ENCODE measurements at places on chromosomes 7 and 10.

DNA sequence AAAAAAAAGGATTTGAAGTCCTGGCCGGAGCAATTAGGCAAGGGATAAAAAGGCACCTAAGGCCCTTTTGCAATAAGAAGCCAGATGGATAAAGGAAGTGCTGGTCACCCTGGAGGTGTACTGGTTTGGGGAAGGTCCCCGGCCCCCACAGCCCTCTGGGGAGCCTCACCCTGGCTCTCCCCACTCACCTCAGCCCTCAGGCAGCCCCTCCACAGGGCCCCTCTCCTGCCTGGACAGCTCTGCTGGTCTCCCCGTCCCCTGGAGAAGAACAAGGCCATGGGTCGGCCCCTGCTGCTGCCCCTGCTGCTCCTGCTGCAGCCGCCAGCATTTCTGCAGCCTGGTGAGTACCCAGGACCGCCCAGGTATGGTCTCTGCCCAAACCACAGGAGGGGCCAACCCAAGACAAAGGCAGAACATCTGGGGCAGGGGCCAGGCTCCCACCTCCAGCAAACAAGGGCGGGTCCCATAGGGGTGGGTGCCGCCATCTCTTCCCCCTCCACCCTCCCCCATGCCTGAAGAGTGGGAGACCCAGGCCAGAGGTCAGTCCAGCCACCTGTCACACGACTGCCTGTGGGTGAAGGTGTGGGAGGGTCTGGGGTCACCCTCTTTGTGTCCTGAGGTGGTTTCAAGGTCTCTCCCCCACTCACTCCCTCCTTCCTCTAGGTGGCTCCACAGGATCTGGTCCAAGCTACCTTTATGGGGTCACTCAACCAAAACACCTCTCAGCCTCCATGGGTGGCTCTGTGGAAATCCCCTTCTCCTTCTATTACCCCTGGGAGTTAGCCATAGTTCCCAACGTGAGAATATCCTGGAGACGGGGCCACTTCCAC is at the start of gene PILRB:
Gene PILRB (plus strand): TSS at position 91 of the 830 bp plus-strand sequence. CDS start 186 bp downstream, at position 277.
- no peak for DNase-seq

GRCh38 chr10:31947144-31947926 is 18.7 kb upstream of the ARHGAP12 start:
- DNase-seq = peak; percentile 66

- no peak for DNase-seq
Measured at GRCh38 chr10:22229802-22230157, 12.0 kb upstream of the EBLN1 start.

GRCh38 chr7:44693641-44694313 is 54.9 kb upstream of the ZMIZ2 start:
- DNase-seq = no peak

GRCh38 chr7:32957326-32958045 is at the start of gene FKBP9:
FKBP9 (plus strand) TSS chr7:32957440; CDS start chr7:32957574, 134 bp downstream.
- peak; percentile 95 for DNase-seq

GRCh38 chr10:21758239-21758638 is 224.2 kb downstream of the MLLT10 start:
- no peak for DNase-seq

DNA sequence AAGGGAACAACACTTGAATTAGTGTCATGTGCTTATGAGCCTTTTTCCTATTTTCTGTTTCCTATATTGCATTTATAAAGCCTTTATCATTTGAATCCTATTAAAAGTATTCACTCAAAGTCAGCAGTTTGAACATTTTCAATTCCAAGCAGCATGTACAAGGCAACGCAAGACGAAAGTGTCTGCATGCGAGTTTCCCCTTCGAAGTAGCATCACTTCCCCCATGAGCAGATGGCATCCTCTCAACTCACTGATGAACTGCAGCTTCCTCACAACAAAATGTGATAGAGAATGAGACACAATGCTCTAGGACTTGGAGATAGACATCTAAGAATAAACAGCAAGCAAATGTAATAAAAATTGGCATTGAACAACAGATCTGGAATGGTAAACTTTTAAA is 270.7 kb downstream of the PRPF18 start:
- no peak for DNase-seq

GRCh38 chr7:75878312-75878768 is 494 bp upstream of the RHBDD2 start:
- DNase-seq = no peak

DNA sequence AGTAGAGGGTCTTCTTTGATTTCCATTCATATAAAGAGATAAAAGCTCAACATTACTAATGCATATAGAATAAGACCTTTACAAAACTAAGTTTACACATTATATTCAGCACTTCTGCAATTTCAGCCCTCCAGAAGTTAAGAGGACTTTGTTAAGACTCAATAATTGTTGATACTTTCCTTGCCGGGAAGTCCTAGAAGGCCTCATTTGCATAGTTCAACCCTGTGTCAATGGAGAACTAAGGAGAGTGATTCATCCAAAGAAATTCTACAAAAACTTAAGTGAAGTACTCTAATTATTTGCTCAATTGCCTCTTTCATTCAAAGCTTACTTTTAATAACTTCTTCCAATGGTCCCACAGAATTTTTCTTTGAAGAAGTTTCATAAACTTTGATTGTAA is 1060.3 kb upstream of the CELF2 start:
- no peak for DNase-seq

DNA sequence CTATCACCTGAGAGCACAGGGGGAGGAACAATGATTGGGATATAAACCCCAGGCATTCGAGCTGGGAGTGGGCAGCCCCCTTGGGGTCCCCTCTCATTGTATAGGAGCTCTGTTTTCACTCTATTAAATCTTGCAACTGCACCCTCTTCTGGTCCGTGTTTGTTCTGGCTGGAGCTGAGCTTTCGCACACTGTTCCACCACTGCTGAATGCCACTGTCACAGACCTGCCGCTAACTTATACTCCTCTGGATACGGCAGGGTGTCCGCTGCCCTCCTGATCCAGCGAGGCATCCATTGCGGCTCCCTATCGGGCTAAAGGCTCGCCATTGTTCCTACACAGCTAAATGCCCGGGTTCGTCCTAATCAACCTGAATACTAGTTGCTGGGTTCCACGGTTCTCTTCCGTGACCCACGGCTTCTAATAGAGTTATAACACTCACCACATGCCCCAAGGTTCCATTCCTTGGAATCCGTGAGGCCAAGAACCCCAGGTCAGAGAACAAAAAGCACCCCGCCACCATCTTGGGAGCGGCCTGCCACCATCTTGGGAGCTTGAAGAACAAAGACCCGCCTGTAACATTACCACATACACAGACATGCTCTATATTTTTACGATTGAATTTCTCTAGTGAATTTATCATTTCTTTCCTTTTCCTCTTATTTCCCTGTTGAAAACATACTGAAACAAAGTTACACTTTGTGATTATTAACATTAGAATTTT is 9.0 kb downstream of the ZWINT start:
- no peak for DNase-seq

DNA sequence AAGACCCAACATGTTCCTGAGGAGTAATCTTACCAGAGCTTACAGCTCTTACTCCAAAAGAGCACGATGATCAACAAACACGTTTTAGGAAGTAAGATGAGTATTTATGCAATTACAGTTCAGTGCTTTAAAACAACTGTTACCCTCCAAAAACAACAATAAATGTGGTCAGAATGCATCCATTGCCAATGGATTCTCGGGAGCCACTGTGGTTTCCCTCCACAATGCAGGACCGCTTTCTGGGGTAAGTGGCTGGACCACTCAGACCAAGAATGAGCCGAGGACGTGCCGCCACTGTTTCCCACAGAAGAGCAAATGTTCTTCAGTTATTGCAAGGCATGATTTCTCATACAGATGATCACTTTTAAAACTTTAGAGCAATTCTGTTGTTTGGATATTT is 232.3 kb upstream of the MKLN1 start:
- DNase-seq = no peak

- DNase-seq = no peak
Measured at GRCh38 chr7:69882269-69882668, 284.0 kb downstream of the AUTS2 start.

DNA sequence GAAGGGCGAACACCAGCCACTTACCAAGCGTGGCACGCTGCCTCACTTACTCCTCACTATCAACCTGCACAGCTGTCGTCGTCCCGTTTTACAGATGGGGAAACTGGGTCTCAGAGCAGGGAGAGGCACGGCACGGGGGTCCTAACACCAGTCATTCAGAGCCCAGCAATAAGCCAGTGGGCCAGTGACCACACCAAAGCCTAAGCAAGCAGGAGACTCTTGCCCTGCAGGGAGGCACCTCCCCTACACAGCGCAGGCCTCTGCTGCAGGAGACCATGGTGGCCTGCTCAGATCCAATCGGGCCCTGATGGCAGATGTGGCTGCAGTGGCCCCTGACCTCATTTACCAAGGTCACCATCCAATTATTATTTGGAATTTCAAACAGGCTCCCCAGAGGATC is 4.8 kb downstream of the SLIT1 start:
- no peak for DNase-seq

GRCh38 chr10:9311702-9312499 is 1257.4 kb downstream of the GATA3 start:
- no peak for DNase-seq

DNA sequence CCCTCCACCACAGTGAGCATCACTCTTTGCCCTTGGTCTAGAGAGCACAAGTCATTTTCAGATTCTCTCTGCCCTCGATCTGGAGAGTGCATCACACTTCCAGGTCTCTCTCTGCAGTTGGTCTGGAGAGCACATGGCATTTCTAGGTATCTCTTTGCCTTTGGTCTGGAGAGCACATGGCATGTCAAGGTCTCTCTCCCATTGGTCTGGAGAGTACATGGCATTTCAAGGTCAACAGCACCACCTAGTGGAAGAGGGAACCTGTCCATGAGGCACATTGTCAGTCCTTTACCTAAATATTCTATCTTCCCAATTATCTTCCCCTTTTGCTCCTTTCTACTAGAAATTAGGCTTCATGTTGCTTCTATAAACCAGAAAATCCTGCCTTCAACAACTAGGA is 1139.4 kb downstream of the XPNPEP1 start:
- DNase-seq = peak; percentile 4

DNA sequence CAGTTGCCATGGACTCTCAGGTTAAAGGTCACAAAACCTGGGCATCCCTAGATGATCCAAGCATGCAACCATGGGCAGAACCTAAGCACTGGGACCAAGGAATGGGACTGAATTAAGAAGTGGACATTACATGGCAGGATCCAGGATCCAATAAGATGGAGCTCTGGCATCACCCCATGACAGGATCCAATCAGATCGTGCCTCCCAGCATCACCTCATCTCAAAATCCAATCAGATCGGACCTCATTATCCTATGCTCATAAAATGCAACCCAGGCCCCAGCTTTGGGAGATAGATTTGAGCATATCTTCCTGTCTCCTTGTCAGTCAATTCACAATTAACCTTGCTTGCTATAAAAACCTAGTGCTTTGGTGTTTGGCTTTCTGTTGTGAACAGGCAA is 616.1 kb downstream of the PARD3 start:
- no peak for DNase-seq

DNA sequence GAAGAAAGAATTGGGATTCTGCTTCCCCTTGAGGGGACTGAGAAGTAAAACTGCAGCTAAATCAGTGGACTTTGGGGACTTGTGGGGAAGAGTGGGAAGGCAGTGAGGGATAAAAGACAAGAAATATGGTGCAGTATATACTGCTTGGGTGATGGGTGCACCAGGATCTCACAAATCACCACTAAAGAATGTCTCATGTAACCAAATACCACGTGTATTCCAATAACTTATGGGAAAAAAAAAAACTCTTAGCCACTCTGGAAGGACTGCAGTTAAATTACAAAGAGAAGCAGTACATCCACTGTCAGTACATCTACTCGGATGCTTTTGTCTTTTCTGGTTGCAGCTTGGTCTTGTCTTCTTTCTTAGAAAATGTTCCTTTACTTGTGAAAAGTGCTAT is 27.4 kb upstream of the GOT1 start:
- no peak for DNase-seq

DNA sequence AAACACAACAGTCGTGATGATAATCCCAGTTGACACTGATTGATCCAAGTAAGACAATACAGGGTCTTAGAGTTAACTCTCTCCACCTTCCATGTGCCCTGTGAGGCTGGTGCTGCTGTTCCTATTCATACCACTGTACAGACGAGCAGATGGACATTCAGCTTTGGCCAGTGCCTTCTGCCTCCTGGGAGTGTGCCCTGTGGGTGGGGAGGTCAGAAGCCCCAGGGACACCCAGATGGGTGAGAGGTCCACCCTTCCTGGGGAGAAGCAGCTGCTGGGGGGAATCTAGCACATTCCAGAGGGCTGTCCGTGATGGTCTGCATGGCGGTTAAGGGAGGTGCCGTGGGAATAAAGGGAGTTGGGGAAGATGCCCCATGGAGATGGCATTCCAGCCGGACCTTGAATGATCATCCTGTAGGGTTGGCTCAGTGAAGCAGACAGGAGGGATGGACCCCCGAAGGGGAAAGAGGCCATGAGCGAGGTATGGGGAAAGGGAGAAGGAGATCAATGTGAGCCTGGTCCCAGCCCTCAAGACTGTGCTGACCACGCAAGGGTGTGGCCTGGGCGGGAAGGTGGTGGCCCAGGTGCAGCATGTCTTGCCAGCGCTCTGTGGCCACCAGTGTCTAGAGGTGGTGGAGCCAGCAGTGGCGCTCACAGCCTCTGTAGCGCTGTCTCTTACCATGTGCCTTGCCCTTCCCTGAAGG is 74.0 kb downstream of the ADCY1 start:
- no peak for DNase-seq

DNA sequence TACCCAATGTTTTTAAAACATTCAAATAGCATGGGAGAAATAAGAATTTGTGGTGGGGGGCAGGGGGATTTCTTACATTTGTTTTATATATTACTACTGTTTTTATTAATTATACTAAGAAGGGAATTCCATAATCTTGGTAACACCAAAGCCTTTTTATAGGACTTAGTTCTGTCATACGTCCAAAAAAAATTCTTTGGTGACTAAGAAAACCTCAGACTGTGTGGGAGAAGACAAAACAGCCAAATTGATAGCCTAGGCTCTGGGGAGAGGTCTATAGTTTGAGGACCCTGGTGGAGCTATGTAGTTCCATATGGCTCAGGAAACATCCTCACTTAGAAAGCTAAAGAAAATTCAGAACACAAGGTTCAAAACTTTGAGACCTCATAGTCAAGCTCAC is 23.4 kb downstream of the ACSM6 start:
- no peak for DNase-seq

DNA sequence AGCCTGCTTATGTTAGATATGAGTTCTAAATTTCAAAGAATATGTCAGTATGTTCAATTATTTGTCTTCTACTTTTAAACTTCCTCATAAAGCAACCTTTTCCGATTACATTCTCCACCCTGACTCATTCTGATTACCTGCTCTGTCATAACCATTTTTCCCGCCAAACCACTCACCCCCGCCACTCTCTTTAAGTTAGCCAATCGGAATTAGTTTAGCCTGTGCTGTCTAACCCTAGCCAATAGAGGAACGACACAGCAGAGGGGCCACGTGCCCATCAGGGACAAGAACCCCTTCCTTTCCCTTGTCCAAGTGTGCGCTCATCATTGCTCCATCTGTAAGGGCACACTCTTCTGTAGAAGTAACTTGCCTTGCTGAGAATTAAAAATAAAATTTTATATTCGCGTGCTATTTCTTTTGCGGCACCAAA is 91.4 kb downstream of the CCDC71L start:
- DNase-seq = no peak

All from HuH-7 (cell line).